ENCODE measurements at places on chromosomes 2 and 18.
A peak's percentile ranks its signal among the peaks of the same experiment; 100 is the strongest.

GRCh38 chr2:239330836-239331235 is 70.0 kb downstream of the HDAC4 start:
- DNase-seq = no peak

DNA sequence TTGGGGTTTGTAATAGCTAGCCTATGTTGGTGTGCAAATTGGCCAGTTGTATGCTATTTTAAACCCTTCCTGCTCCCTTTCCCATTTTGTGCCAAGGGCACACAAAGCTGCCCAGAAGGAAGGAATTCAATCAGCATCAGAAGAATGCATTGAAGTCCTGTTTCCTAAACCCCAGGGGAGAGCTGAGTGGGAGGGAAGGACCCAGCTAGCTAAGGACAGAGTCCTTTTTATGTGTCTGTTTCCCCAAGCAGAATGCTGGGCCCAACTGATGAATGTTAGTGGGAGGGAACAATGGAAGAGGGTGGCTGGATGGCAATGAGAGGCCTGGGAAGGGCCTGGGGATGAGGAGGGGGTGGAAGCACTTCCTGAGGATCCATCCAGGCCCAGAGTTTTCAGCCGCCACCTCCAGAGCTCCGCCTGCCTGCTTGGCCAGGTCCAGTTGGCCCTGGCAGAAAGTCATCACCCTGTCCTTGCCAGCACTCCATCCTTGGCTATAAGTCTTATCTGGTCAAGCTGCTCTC is 32.7 kb downstream of the MEX3C start:
- DNase-seq = no peak

DNA sequence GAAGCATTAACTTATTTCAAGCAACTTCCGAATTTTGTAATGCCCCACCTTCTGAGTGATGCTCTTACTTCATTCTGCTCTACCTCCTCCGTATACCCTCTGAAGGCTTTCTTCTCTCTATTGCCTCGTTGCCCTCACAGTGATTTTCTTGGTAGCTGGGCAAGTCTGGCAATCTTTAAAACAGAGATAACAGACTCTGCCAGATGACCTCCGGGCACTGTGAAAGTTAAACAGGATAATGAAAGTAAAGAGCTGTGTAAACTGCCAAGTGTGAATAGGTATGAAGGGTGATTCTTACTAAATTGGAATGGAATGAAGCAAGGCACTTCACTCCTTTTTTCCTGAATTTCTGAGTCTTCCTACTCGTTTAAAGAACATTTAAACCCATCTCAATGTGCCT is 207.3 kb upstream of the GYPC start:
- DNase-seq = no peak

GRCh38 chr2:196944570-196944969 is 18.1 kb upstream of the PGAP1 start:
- DNase-seq = no peak

GRCh38 chr2:237691908-237692600 is 64.7 kb downstream of the LRRFIP1 start:
- peak; percentile 97 for DNase-seq

DNA sequence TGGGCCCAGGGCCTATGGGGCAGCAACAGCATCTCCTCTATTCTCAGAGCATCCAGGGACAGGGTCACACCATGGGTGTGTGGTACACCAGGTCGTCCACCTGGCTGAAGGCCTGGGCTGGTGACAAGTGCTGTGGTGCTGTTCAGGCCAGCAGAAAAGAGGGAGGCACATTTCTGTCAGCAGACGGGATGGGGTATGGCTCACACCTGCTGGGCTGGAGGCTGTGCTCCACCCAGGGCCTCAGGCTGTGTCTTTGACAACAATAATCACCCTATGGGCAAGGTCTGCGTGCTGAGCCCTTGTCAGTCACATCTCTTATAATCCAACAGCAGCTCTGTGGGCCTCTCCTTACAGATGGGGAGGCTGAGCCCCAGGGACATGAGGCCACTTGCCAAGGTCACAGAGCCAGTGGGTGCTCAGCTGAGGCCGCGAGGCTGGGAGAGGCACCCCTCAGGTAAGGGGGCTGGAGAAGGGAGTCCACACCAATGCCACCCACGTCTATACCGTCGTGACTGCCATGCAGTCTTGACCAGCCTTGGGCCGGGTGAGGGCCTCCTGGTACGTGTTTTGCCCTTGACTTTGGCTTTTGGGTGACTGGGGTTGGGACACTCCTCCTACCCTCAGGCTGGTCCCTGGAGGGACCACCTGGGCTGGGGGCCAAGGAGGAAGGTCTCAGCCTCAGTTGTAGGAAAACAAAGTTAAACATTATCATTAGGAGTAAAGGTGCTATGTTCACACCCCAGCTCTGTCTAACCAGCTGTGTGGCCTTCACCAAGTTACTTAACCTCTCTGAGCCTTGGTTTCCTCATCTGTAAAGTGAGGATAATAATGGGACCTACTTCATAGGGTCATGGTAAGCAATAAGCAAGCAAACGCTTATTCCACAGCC is 5.6 kb upstream of the HS6ST1 start:
- peak; percentile 11 for DNase-seq

DNA sequence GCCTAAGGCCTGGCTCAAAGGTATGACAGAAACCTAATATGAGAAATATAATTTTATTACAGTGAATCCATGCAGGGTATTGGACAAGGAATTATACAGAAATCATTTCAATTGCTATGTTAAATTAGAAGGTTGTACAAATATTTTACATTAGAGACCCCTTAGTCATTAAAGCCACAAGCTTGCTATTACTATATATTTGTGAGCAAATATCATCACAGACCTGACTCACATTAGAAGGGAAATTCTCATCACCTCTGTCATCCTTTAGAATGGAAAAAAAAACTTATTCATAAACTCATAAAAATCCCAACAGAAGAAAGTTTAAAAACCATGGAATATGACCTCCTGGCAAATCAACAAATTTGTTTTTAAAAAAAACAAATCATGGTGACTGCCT is 277.9 kb downstream of the DCC start:
- DNase-seq = no peak

GRCh38 chr18:12516049-12516630 is 108.4 kb downstream of the PRELID3A start:
- no peak for DNase-seq

DNA sequence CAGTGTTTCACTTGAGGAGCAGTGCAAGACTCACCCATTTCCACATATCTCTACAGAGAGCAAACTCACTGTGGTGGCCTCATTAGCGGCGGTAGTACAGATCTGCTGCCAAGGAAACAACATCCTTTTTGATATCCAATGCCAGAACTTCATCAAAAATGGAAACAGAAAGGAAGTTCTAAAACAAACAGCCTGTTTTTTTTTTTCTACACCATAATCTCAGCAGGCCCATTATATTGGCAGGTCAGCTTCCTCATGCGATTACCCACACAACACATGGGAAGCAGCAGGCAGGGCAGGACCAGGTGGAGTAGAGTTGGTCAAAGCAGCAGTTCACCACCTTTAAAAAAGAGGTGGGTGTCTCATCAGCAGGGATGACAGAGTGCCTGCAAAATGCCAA is 678.9 kb upstream of the CELF4 start:
- DNase-seq = no peak

- DNase-seq = no peak
Observed at GRCh38 chr18:51235009-51235789, 37.7 kb upstream of the MEX3C start.

GRCh38 chr18:68837665-68838451 is 40.0 kb downstream of the CCDC102B start:
- no peak for DNase-seq

- DNase-seq = no peak
Observed at GRCh38 chr2:28643911-28644334, 107.7 kb upstream of the PPP1CB start.

- no peak for DNase-seq
Observed at GRCh38 chr18:6865251-6865650, 135.7 kb downstream of the ARHGAP28 start.

DNA sequence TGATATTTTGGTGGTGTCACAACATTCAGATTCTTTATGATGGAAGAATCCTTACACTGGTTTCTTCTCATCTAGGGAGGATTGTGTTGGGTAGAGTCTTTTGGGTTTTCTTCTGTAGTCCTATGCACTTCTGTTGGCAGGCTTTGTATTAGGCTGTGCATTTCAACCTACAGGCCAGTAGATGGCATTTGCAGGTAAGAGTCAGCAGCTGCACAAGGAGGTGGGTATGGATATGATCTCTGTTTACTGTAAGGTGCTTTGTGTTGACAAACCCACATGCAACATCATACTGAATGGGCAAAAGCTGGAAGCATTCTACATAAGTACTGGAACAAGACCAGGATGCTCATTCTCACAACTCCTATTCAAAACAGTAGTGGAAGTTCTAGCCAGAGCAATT is 656.8 kb downstream of the METTL4 start:
- no peak for DNase-seq

GRCh38 chr2:159199761-159200465 is 86.6 kb downstream of the WDSUB1 start:
- DNase-seq = no peak

GRCh38 chr2:156329927-156330726 is 2.4 kb downstream of the NR4A2 start:
- DNase-seq = no peak

DNA sequence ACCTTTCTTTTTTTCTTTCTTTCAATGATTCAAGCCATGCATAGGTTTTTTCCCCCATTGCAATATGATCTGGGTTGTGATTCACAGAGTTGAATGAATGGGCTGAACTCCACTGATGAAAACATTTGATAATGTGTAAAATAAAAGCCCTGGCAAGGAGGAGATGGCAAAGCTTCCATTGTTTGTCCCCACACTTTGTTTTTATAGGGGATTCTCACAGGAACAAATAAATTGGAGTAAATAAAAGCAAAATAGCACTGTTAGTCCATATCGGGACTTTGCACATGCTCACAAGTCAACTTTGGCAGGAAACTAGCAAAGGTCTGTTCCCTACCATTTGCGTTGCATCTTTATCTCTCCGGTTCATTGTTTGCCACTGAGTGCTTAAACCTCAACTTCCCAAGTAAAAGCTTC is 55.7 kb downstream of the MEIS1 start:
- no peak for DNase-seq

- no peak for DNase-seq
Observed at GRCh38 chr18:49980896-49981295, 167.6 kb upstream of the ACAA2 start.

GRCh38 chr18:34598120-34598635 is 111.9 kb upstream of the DTNA start:
- DNase-seq = no peak
